ENCODE measurements at places on chromosomes 7 and 10.

- peak; percentile 23 for DNase-seq
Measured at GRCh38 chr7:114084472-114085312, 165.9 kb upstream of the PPP1R3A start.

- DNase-seq: peak; percentile 87
Measured at GRCh38 chr7:113421696-113422330, 303.5 kb upstream of the SMIM30 start.

GRCh38 chr10:22252801-22253579, 35.2 kb upstream of the EBLN1 start:
- no peak for DNase-seq

- DNase-seq: no peak
Measured at GRCh38 chr10:132945125-132945893, 2.9 kb upstream of the CFAP46 start.

- DNase-seq: no peak
Measured at GRCh38 chr10:121616291-121616690, 18.0 kb upstream of the FGFR2 start.

GRCh38 chr7:50664937-50665336, 99.7 kb upstream of the DDC start:
- no peak for DNase-seq

DNA sequence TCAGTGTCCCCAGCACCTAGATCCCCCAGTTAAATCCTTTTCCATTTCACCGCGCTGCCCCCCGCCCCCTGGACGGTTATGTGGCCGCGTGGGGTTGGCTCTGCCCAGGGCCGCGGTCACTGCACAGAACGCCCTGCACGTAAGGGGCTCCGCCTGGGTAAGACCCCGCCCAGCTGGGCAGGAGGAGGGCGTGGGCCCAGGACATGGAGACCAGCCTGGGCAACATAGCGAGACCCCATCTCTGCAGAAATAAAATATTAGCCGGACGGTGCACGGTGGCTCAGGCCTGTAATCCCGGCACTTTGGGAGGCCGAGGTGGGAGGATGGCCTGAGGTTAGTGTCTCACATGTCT, 650 bp upstream of the ZFAND2A start:
- no peak for DNase-seq

DNA sequence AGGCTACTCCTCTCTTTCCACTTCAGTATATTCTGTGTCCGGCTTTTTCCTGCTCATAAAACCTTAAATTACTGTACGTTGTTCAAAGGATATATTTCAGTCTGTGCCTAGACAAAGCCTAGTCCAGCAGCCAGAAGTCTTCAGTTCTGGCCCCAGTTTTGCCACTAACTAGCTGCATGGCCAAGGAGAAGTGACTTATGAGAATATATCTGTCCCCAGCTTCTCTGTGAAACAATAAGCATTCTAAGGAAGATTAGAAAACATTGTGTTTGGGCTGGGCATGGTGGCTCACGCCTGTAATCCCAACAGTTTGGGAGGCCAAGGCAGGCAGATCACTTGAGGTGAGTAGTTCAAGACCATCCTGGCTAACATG, 105.0 kb upstream of the HDAC9 start:
- DNase-seq: no peak

DNA sequence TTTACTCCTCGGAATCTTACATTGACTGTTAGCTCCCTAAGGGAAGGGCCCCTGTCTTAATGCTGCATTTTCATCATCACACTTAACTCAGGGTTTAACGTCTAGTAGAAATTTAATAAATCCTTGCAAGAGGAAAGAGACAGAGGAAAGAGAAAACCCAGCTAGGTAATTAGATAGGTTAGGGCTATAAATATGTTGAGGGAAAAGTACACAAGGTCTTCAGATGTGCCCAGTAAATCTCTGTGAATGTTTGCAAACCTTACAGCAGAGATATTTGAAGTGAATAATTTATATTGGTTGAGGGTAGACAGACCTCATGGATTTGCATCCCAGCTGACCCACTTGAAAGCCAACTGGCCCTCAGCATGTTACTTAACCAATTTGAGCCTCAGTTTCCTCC, 315.5 kb upstream of the NPVF start:
- no peak for DNase-seq

DNA sequence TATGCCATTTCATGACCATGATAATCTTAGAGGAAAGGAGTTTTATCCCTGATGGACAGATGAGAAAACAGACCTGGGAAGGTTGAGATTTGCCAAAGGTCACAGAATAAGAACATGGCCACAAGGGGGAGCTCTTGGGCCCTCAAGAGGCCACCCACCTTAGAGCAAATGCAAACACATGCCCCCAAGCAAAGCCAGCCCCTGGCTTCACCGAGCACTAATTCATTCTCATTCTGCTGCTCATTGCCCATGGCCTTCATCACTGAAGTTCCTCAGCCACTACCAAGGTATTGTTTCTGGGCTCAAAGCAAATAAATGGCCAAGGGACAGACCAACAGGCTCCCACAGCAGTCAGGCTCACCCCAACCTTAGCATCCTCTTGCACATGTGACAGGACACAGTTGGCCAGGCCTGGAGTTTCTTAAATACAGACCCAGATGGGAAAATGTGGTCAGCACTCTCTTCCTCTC, 44.2 kb downstream of the PDLIM1 start:
- DNase-seq: peak; percentile 89

DNA sequence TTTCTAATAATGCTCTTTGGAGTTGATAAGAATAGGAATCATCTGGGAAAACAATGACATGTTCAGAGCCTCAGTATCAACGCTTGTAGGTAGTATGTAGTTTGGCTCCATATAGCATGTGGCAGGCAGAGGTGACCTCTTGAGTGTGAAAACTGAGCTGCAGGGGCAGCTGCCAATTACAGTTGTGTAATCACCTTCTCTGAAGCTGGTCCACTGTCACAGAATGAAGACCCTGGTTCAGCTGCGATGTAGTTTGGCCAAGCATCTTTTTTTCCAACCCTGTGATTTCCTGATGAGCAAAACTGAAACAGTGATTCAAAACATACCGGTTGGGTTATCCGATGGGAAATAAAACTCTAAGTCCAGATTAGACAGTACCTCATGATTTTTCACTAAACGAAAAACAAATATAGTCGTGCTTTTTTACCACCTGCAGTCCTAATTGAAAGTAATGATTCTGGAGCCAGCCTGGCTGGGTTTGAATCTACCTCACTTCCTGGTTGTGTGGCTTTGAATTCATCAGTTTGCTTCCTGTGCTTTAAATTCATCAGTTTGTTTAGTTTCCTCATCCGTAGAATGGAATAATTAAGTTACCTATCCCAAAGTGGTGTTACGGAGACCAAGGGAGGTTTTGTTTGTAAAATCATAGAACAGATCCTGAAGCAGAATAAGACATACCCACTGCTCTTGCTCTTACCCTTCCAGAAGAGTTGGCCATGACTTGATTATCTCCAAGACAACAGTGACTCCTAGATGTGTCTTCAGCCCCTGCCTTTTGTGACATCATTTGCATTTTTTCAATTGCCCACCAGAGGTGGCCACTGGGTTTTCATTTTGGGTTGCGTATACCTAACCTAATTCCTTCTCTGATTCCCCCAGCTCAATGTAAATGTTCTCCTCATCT, 87.4 kb downstream of the CELF2 start:
- no peak for DNase-seq

DNA sequence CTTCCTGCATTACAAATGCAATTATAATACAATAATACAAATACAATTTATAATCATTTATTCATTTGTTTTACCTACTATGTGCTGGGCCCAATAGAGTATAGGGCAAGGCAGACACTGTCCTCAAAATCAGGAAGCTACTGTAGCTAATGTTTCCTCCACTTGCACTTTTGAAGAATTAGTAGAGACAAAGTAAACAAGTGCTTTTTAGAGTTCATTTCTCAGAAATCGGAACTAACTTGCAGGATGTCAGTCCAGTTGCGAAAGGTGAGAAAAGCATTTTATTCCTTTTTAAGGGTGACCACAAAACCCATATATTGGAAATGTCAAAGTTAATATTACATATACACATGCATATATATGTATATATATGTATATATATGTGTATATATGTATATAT, 14.2 kb downstream of the ADRB1 start:
- DNase-seq: no peak

- no peak for DNase-seq
Measured at GRCh38 chr7:27438881-27439589, 196.4 kb downstream of the EVX1 start.

DNA sequence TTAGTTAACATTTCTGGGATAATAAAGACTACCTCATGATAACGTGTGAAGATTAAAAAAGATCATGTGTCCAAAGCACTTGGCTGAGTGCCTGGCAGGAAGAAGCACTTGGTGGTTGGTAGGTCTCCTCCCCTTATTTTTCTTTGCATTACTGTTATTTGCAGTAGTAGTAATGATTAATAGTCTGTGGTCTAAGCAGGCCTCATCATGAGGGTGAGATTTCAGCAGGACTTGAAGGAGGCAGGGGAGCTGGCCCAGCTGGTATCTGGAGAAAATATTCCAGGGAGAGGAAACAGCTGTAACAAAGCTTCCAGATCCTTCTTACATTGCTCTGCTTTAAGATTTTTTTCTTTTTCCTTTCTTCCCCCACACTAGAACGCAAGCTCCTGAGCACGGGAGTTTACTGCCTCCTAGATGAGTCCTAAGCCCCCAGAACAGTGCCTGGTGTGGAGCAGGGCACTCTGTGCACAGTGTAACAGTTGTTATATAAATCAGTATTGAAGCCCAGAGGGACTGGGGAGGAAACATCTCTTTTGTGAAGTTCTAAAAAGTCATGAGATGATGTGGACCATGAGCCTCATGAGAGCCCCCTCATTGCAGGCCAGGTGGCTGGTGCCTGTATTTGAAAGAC, 31.1 kb upstream of the RHEB start:
- peak; percentile 57 for DNase-seq

- DNase-seq: no peak
Measured at GRCh38 chr10:12975906-12976305, 25.6 kb downstream of the CCDC3 start.

- DNase-seq: no peak
Measured at GRCh38 chr10:84008878-84009277, 130.4 kb upstream of the GHITM start.

All from foreskin fibroblast (primary cell).